ENCODE measurements at places on chromosomes 4 and X. TPM values are rescaled to one million over a fixed set of nuclear protein-coding genes. Genes with fewer than 3 reads are reported as not detected.

DNA sequence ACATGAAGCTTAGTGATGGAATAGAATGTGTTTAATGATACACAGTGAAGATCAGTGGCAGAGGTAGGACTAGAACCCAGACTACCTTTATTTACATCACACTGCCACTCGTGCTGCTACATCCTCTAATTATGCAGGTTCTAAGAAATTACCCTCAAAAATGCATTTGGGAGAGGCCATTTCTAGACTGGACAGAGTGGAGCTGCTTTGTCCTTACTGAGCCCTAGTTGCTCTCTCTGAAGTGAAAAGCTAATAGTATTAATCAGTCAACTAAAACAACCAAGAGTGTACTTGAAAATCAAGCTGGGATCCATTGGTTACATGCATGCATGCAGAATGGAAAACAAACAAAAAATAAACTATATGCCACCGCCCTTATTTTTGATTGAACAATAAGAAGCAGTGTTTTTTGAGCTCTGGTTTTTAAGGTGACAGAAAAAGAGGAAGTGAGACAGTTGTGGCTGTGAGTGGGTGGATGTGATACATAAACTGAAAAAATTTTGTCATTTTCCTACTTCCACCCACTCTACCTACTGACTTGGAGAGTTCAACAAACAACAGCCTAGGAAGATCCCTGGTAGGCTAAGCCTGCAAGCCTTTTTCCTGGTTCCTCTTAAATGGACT, 6.8 kb upstream of the VSIG4 start:
- DNase-seq: no peak

GRCh38 chr4:108834835-108835384, 72.1 kb upstream of the ETNPPL start:
- peak; percentile 10 for DNase-seq

DNA sequence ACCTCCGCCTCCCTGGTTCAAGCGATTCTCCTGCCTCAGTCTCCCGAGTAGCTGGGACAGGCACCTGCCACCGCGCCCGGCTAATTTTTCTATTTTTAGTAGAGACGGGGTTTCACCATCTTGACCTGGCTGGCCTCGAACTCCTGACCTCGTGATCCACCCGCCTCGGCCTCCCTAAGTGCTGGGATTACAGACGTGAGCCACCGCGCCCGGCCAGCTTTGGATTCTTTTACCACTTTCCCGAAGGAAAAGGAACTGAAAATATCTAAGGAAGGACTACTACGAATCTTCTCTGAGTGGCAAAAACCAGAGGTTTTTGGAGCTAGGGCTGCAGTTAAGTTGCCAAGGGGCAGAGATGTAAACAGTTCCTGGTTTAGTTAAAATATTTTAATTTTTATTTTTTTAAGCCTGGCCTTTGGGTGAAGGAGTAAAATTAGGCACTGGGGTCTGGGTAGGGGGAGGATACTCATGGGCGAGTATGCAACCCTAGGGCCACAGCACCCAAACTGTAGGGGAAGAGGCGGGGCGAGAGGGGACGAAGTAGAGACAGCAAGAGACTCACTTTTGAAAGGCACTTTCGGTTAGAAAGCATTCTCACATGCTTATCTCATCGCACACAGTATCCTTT, 525 bp upstream of the CISD2 start:
- DNase-seq: no peak

PPP1R3F gene
- total RNA-seq: 8.5 TPM

SPRY1 gene
- 19.6 TPM for total RNA-seq

RASL11B gene
- total RNA-seq: 0.31 TPM

KLHL4 gene
- not detected for total RNA-seq

SMR3B gene
- not detected for total RNA-seq

Measured in CD4-positive, alpha-beta T cell (primary cell).